Erythroblast (primary cell): ENCODE measurements at places on chromosomes 16 and 17.

DNA sequence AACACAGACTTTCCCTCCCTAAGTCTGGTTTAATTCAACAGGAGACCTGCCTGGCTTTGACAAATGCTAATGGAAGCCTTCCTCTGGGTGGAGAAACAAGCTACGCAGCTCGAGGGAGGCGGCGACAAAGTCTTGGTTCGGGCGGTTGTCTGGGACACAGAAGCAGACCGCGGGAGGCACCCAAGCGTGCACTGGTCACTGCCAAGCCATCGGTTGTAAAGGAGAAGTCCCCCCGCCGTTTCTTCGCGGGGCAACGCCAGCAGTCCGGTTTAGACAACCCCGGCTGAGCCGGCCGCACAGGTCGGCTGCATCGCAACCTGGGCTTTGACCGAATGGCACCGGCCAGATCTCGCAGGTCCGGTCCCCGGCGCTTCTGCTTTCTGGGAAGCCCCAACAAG, 586 bp downstream of the GLYR1 start:
- DNase-seq: peak; percentile 83

GRCh38 chr17:17523001-17523730, 27.0 kb upstream of the RASD1 start:
- DNase-seq: no peak

DNA sequence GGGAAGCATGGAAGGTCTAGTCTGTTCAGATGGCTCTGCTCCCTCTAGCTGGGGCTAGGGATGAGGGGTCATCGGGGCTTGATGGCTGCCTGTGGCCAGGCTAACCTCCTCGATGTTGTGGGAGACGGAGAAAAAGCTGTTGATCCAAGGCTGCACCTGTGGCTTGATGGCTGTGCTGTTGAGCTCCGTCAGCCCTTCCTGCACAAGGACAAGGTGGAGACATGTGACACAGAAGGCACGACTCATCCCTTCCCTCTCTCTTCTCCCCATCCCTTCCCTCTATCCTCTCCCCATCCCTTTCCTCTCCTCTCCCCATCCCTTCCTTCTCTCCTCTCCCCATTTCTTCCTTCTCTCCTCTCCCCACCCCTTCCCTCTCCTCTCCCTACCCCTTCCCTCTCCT, 28.2 kb downstream of the FCSK start:
- no peak for DNase-seq

DNA sequence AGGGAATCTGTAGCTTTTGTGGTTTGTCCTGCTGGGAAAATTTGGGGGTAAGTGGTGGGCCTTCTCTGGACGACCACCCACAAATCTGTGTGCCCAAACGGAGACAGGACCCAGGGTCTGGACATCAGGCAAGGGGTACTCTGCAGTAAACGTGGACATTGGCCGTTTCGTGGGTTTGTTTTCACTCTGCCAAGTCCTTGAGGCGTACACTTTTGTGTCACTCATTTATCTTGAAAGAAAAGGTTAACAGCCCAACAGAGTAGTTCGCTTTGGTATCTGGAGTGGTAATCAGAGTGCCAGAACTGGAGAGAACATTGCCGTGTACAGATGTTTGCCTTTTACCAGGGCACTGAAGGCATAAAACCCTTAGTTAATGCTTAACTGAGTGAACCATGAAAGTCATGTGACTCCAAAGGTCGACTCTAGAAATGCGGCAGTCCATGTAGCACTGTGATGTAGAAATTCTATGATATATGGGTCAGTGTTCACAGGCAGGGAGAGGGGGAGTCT, 15.4 kb downstream of the NAA60 start:
- peak; percentile 67 for DNase-seq

- no peak for DNase-seq
Measured at GRCh38 chr16:87458424-87458915, 34.4 kb downstream of the ZCCHC14 start.

GRCh38 chr17:77127735-77128361, 12.9 kb upstream of the SEC14L1 start:
- DNase-seq: no peak

DNA sequence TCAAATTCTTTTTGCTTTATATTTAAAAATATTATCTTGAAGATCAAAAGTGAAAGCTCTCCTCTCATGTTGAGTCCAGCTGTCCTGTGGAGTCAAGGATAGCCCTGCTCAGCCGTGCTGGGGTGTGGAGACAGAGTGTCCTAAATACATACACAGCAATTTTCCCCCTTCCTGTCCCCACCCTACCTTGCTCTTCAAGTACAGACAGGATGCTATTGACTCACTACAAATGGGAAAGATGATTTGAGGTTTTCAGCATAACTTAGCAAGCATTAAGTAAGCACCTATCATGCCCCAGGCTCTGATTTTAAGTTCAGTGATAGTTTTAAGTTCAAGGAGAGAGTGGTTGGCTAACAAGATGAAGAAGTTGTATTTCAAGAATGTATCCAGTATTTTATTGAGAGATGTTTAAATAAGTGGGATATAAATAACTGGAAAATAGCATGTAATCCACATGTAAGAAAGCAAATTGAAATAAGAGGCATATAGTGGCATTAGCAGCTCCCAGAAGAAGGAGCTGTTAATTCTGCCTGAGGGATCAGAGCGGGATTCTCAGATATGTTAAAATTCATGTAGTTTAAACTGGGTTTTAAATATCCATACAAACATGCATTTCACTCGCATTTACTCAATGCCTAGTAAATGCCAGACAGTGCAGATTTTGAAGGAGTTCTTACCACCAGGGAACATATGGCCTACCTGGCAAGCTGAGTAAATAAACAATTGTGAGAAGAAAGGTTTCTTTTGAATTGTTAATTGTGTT, 183.5 kb upstream of the ANKFN1 start:
- DNase-seq: no peak

DNA sequence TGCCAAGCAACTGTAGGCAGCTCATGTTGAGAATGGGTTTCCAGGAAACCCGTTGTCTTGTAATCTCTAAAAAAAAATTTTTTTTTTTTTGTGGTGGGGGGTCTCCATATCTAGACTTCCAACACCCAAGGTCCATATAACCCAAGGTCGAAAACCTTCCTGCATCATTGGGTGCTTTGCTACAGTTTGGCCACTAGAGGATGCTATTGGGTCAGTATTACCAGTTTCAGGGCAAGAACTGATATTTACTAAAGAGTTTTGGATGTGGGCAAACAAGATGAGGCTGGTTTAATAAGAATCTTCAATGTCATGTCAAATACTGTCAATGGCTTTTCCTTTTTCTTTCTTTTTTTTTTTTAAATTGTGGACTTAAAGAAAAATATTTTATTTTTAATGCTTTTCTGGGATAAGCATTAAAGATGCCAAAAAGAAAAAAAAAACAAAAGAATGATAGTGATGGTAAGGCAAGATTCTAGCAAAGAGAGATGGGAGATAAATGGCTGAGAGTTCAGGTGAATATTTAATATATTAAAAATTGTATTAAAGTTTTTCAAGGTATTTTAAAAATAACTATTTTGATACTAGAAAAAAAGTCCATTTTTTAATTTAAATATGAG, 62.2 kb downstream of the DHRS7C start:
- DNase-seq: peak; percentile 63

GRCh38 chr16:84423416-84423837, 55.1 kb downstream of the ATP2C2 start:
- DNase-seq: peak; percentile 44

DNA sequence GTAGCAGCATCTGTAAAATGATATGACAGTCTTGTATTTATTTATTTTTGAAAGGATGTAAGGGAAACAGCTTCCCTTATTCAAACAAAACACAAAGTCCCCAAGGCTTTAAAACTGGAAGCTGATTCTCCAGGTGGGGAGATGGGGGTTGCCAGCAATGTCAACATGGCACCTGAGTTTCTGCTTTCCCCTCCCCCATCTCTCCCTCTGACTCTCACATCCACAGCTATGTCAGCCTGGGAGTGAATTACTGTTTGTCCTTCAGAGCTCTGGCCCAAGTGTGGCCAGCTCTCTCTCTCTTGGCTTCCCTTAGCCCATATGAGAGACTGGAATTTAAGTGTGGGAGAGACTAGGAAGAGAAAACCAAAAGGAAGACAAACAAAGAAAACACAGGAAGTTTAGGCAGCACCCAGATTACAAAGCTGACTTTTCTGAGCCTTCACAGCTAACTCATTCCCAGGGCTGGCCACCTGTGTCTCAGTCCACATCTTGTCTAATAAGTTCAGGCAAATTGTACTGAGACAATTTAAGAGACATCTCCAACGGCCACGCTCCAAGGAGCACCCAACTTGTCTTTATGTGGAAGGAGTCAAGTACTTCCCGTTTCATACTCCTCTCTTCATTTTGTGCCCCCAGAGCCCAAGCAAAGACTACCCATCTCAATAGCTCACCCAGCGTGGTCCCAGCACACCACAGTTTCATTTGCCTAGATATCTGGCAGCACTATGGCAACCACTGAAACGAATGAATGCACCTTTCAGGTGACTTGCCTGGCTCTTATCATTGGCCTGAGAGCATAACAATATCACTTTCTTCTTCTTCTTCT, 69.2 kb downstream of the SOX9 start:
- no peak for DNase-seq

GRCh38 chr17:14211801-14212200, 24.9 kb downstream of the CDRT15 start:
- peak; percentile 37 for DNase-seq

DNA sequence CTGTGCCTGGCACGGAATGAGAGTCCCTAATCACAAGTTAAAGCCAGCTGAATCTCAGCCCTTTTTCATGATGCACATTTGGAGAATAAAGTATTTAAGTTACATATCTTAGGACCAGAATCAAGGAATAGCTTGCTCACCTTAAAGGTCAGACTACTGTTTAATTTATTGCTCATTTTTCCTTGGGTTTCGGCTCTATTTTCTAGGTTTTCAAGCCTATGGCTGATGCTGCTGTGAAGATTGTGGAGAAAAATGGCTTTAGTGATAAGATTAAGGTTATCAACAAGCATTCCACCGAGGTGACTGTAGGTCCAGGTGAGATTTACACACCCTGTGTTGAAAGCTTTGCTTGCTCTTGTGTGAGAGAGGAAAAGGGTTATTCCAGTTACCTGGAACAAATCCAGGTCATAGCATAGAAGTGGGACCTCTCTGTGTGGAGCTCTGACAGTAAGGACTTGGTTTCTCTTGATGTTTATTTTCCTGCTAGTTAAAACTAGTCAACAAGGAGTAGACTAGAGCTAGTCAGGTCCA, 18.1 kb downstream of the PRMT7 start:
- no peak for DNase-seq

DNA sequence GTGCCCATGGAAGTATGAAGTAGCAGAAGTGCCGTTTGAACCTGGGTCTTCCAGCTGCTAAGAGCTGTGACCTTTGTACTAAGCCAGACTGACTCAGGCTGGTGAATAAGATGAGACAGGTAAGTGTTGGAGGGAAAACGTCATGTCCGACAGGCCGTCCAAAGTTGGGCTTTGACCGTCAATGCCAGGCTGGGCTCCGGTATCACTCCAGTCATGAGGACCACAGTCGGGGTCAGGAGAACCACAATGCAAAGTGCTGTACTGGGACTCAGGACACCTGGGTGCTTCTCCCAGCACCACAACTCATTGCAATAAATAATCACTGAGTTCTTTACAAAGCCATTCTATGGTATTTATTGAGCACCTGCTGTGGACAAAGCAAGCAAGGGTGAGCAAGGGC, 268.6 kb downstream of the HAPSTR1 start:
- no peak for DNase-seq

DNA sequence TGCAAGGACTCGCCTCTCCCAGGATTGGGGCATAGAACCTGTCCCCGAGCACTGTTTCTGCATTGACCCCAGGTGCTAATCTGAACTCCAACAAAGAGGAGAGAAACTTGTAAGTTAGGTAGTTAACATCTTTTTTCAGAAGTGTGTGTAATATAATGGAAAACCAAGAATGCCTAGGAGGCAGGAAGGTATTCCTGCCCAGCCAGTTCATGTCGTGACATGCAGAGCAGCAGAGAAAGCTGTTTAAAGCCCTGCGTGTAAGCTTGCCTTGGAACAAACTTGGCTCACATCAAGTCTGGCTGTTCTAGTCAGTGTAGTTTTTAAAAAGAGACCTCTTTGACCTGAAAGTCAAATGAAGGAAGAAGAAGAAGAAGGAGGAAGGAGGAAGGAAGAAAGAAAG, 2.1 kb upstream of the GNA13 start:
- DNase-seq: no peak

DNA sequence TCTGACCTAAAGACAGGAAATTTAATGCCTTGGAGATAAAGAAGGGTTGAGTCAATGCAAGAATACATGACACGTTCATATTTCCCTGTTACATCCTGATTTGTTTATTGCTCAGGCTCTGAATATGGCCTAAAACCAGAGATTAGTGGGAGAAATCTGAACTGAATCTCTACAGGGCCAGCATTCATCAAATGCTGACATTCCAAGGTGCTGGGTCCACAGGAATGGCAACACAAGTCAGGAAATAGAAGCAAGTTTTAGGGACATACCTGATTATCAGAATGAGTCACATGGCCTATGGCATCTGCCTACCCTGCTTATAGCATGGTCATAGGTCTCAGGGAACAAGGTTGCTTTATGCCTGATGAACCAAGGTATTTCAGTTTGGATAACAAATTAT, 117.4 kb upstream of the CES5A start:
- no peak for DNase-seq

DNA sequence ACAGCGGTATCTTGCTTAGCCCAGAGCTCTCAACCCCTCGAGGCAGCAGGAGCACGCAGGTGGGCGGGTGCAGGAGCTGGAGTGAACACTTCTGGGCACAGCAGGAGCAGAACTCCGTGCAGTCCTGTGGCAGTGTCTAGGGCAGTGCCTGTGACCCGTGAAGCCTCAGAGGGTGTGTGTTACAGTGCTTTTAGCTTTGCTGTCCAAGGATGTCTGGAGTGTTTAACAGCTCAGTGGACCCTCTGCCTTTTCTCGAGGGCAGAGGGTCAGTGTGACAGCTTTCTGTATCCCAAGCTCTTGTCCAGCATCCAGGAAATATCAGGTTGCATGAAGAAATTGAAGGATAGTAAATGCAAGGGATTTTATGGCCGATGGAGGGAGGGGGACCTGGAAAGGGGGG, 16.4 kb upstream of the SSTR5 start:
- no peak for DNase-seq

DNA sequence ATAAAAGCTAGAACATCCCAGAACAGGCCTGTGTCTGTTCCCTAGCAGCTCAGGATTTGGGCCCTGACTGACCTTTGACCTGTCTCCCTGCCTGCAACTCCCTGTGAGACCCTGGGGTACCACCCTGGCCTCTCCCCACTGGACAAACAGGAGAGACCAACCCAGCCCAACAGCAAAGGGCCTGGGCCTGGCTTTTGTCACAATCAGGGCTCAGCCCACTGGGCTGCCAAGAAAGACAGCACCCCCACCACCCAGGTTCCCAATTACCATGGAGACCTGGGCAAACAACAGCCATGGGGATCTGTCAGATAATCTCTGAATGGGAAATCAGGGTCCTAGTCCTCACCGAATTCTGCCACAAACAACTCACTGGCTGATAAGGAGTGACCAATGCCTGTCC, 11.1 kb downstream of the PLLP start:
- peak; percentile 34 for DNase-seq
